ENCODE measurements at places on chromosomes 11 and 22.

DNA sequence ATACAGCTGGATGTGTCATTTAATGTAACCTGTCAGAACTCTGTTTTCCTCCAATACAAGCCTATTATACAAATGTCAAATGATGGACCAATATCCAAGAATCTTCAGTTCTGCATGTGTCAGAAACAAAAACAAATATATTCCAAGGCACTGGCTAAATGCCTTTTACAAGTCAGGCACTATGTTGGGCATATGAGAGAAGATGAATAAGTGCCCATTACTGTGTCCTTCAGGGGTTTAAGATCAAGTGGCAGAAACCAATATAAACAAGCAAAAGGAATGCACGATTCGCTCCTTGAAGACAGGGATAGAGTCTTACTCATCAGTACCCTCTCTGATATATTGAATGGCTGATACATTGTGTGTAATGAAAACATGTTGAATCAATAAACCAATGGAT, 254.4 kb downstream of the TTC28 start:
- no peak for DNase-seq

DNA sequence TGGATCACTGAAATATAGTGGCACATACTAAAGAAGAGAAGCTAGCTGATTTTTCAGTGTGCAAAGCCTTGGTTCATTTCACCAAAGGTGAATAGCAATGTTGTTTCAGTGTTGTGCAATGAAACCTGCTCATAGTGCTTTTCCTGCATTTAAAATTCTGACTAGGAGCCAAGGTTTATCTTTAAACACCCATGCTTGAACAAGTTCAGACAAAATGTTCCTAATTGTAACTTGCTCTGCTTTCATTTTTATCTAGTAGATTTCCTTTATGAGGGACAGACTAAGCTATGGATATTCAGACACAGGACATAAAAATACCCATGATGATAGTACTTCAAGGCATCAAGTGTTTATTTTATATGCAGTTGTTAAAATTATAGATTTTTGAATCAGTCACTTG, 47.7 kb downstream of the BBOX1 start:
- no peak for DNase-seq

DNA sequence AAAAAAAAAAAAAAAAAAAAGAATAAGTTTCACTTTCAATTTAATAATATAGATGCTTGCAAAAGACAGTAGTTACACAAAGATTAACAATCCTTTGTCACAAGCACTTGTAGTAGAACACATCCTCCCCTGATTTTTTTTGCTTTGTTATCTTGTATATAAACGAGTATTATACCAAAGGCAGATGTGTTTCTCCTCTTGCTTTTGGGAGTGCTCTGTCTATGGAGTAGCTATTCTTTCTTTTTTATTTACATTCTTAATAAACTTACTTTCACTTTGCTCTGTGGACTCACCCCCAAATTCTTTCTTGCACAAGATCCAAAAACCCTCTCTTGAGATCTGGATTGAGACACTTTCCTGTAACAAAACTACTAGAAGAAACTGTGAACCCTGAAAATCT, 3.4 kb upstream of the MRPL16 start:
- DNase-seq: no peak

GRCh38 chr11:60915248-60915914, 1.4 kb downstream of the TMEM109 start:
- DNase-seq: peak; percentile 55

- DNase-seq: no peak
These were observed 147.7 kb upstream of the LARGE1 start for GRCh38 chr22:34068001-34068400.

DNA sequence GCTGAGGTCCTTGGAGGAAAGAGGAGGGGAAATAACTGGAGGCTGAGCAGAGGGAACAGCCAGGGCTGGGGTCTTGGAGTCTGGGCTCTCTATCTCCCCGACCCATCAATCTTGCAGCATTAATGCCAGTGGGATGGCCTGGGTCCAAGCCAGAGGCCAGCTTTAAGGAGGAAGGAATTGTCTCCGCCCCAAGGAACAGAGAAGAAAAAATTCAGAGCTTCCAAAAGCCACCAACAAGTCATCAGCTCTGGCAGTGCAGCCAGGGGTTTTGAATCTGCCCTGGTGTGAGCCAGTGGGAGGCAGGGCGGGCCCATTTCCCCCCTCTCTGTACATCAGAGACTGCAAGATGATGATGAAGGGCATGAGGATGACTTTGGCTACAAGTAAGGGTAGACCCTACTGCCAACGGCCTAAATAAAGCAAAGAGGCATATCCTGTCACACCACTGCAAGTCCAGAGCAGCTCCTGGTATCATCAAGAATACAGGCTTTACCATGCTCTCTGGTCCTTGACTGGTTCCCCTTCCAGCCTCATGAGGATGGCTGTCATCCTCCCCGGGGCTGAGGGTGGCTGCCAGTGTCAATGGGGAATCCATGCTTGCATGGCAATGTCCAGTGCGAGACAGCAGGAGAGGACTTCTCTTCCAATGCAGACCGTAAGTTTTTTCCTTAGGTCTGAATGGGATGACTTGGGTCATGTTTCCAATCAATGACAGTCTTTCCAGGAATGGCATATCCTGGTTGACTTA, 34.4 kb downstream of the LRRC32 start:
- DNase-seq: no peak

DNA sequence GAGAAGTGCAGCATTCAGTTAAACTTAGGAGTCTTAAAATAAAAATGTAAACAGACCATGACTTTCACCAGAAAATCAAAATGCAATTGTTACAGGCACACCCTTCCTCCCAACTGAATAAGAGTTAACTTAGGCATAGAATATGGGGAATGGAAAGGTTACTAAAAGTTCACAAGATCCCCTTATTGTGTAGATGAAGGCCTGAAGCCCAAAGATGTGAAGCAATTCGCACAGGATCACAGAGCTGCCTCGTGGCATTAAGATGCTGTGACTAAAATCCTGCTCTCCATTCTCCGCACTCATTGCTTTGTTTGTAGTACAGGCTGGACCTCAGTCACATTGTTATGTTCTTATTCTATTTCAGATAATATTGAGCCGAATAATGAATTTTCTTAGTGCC, 4.0 kb downstream of the MS4A5 start:
- DNase-seq: no peak

GRCh38 chr11:65426839-65427690, 4.5 kb downstream of the NEAT1 start:
- no peak for DNase-seq

DNA sequence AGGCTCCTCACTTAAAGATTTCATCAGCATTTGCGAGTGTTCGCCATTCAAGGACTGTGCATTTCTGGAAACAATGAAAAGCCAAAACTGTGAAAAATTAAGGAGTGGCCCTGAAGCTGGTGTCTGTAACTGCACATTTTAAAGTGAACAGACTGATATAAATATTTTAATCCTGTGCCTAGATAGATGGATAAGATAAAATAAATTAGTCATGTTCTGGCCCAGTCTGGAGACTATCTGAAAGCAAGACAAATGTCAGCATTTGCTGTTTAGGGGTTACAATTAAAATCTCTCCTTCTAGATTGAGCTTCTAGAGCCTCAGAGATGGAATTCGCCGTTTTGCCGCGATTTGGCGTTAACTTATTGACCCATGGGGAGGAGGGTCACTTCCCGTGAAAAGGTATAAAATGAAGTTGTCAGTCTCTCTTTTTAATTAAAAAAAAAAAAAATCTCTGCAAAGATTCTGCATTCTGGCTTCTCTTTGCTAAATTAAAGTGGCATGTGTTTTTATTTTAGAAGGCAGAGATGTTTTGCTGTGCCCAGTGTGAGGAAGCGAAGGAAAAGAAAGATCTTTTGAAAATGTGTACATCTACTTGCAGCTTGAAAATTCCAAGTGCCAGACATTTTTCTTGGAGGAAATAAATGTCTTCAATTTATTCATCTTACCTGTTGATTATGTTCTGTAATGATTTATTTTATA, 79.7 kb upstream of the WNT7B start:
- DNase-seq: no peak

DNA sequence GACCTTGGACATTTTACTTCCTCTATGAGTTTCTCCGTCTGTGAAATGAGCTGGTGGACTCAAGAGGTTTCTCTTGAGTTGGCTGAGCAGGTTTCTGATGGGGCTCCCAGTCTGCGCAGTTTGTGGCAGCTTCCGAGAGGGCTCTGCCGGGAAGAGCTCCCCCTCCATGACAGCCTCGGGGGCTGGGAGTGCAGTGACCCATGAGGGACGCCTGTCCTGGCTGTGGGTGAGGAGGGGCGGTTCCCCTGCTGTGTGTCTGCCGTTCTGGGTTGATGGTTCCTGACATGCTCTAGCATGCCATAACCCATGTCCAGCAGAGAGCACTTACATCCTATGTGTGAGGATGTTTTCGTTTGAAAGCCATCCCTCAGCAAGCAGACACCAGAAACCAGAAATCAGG, 14.8 kb downstream of the CSF2RB start:
- DNase-seq: no peak

GRCh38 chr22:40193429-40194421, 16.0 kb downstream of the TNRC6B start:
- DNase-seq: no peak

- no peak for DNase-seq
These were observed 31.8 kb downstream of the TMPRSS5 start for GRCh38 chr11:113674397-113674685.

GRCh38 chr22:27487600-27488452, 313.7 kb downstream of the MN1 start:
- no peak for DNase-seq

DNA sequence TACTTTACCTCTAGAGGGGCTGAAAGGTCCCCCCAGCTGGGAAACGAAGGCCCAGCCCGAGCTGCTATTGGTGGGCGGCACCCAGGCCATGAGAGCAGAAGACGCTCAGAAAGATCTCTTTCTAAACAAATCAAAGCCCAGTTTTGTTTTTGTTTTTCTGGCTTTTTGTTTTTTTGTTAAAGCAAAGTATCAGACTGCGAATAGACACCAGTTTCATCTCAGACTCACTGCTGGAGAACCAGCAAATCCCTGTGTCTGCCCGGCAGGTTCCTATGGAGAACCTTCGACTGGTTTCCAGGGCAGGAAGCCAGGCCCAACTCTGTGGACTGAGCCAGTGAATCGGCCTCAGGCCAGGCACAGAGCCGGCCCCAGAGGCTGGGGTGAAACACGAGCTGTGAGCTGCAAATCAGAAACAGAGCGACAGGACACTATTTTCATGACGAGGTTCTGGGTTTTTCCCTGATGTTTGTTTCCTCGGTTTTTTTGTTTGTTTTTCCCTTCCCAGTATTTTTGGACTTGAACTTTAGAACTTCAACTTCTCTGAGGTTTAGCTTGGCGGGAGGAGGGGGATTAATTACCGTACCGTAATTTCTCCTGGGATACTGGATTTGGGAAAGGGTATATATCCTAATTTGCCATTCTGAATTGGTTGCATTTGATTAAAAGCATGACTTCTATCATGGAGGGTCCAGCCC, 16.0 kb upstream of the B4GALNT4 start:
- no peak for DNase-seq

GRCh38 chr11:11451501-11452005, 98.5 kb upstream of the CSNK2A3 start:
- no peak for DNase-seq

GRCh38 chr11:19345848-19346681, 105.3 kb upstream of the E2F8 start:
- DNase-seq: no peak

DNA sequence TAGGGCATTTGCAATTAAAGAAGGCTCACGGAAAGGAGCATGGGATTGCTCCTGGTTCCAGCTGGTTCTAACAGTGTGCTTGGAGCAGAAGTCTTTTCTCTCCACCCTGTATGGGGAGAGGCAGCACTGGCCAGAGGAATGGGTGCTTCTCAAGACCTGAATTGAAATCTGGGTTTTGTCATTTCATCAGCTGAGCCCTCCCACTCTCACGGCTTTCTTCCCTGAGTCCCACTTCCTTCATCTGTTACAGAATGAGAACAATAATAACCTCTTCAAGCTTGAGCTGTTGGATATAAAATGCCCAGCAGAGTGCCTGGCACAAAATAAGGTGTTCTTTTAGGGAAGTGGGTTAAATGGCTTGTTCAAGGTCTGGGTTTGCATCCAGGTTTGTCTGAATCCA, 17.2 kb downstream of the CNTF start:
- DNase-seq: no peak

GRCh38 chr11:34877375-34877975, 38.7 kb downstream of the APIP start:
- no peak for DNase-seq

GRCh38 chr22:45686836-45687235, 15.2 kb downstream of the ATXN10 start:
- DNase-seq: no peak

- no peak for DNase-seq
These were observed 71.3 kb upstream of the BDNF start for GRCh38 chr11:27771516-27771915.

- DNase-seq: no peak
These were observed 553 bp downstream of the NAALAD2 start for GRCh38 chr11:90135016-90135415.

DNA sequence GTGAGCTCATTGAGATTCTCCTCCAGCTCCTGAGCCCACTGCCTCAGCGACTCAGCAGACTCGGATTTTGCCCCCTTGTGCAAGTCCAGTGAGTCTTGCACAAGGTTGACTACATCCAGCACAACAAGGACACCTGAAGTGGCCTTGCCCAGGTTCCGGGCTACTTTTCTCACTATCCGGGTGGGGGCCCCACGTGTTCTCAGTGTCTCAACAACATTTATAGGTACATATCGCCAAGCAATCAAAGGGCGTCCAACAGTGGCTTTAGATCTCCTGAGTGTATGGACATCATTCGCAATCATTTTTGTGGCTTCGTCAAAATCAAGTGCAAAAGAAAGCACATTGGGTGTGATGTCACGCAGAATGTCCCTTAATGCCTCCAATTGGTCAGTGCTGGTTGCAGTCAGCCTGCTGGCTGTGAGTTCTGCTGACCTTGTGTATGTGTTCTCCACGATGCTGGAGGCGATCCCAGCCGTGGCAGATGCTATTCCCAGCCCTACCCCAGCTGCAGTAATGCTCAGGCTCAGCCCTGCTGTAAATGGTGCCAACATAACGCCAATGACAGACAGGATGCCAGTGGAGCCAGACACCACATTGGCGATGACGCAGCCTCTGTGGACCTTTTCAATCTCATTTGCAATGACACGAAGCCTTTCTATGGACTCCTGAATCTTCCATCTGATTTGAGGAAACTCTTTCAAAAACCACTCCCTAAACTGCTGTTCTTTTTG, 10.3 kb downstream of the APOL4 start:
- no peak for DNase-seq

GRCh38 chr11:35235936-35236666, 97.1 kb downstream of the CD44 start:
- peak; percentile 42 for DNase-seq
